H1 (cell line): ENCODE measurements at places on chromosomes 3 and 15. TPM values are rescaled to one million over a fixed set of nuclear protein-coding genes. Genes with fewer than 3 reads are reported as not detected.

DNA sequence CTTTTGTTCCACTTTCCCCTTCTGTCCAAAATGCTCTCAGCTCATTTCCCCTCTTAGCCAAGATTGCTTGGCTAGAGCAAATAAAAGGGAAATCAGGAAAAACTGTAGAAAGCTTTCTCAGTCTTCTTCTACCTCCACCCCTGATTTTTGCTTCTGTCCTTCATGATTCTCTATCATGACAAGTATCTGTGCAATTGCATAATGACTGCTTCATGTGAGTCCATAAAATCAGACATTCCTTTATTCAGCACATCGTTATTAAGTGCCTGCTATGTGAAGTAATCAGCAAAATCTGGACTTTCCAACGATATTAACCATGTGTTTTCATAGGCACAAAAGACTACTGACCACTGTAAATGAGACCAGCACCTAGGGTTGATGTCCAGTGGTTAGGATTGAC is 321.5 kb upstream of the CBLB start:
- H3K27me3 ChIP-seq = no peaks in the 10 kb centered on the region
- H3K4me3 ChIP-seq = no peak overlapping the region
- DNase-seq = no peak
- no peaks in the 10 kb centered on the region for H3K4me1 ChIP-seq
- no peaks in the 10 kb centered on the region for H3K36me3 ChIP-seq

DNA sequence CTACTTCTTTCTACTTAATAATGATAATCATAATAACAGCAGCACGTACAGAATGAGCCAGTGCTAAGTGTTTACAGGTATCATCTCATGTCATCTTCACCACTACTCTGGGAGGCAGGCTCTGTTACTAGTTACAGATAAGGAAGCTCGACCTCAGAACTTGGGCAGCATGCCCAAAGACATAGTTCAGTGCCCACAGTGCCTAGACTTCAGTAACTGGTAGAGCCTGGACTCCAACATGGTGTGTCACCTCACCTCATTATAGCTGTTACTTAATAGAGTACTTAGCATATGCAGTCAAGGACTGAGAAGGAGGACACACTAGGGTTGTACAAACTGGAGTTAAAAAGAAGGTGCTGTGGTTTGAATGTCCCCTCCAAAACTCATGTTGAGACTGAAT is 7.6 kb downstream of the GADL1 start:
- H3K4me3 ChIP-seq = no peak overlapping the region
- H3K4me1 ChIP-seq = peaks cover 3% of the 10 kb centered on the region; the same call in 1 of the 2 replicates
- H3K27ac ChIP-seq = no peak overlapping the region
- H3K27me3 ChIP-seq = no peaks in the 10 kb centered on the region

GRCh38 chr3:113185194-113185835 is 26.0 kb upstream of the BOC start:
- H3K4me1 ChIP-seq = no peaks in the 10 kb centered on the region
- H3K27me3 ChIP-seq = no peaks in the 10 kb centered on the region
- H3K36me3 ChIP-seq = no peaks in the 10 kb centered on the region
- no peak overlapping the region for H3K27ac ChIP-seq
- H3K4me3 ChIP-seq = no peak overlapping the region

GOLGA8R gene
- total RNA-seq = 0.10 and 0.34 TPM in 2 replicates

GATM gene
- 10.0 and 10.2 TPM in 2 replicates for total RNA-seq
